ENCODE measurements at places on chromosomes 1 and 21.

DNA sequence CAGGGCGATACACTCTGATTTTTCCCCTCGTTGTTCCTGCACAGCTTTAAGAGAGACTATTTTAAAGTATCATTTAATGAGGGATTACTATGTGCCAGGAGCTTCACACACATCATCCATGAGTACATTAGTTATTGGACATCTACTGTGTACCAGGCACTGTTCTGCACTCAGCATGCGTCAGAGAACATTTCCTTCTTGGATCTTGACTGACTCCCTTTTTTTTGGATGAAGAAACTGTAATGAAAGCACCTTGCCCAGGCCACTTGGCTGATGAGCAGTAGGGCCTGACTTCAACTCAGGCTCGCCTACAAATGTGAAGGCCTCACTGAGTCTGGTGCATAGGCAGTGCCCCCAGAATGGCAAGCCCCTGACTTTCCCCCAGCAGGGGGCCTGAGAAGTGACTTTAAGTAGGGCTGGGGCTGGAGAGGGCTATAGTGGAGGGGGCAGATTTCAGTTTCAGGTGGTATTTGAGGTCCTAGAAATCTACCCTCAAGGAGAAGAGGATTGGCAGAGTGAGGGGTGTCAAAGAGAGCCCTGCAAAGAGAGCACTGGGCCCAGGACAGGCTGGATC is 50.0 kb downstream of the PTPRU start:
- no peak for DNase-seq

GRCh38 chr21:20728691-20729090 is 269.5 kb upstream of the NCAM2 start:
- DNase-seq, result no peak

- no peak for DNase-seq
Observed at GRCh38 chr1:101526813-101527212, 290.0 kb downstream of the S1PR1 start.

GRCh38 chr1:37493336-37494098 is 19.1 kb downstream of the ZC3H12A start:
- DNase-seq, result no peak

- no peak for DNase-seq
Observed at GRCh38 chr1:154911691-154912550, 24.6 kb downstream of the PMVK start.
